ENCODE measurements at places on chromosomes 5 and 9.

DNA sequence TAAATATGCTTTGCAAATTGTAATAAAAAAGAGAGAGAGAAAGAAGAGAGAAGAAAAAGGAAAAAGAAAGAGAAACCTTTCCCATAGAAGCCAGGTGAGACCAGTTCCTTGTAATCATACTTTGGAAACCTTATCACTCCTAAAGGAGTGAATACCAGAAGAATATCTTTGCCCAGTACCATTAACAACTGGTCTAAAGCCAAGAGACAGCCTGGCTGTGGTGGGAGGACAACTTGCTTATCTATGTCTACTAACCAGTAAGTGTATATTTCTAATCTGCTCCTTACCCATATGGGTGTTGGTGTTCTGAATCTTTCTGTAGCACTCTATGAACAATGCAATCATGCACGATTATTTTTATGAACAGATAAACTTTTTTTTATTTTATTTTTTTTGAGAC is 10.5 kb upstream of the TXN start:
- no peaks in the 10 kb centered on the region for H3K36me3 ChIP-seq
- no peak overlapping the region for H3K4me3 ChIP-seq
- no peak for DNase-seq
- no peak overlapping the region for H3K27ac ChIP-seq

- H3K4me3 ChIP-seq: no peak overlapping the region
- DNase-seq: no peak
- H3K36me3 ChIP-seq: peaks cover 29% of the 10 kb centered on the region
- no peaks in the 10 kb centered on the region for H3K27me3 ChIP-seq
- peaks cover 47% of the 10 kb centered on the region for H3K4me1 ChIP-seq
Measured at GRCh38 chr9:79600466-79600865, 28.7 kb downstream of the TLE4 start.

DNA sequence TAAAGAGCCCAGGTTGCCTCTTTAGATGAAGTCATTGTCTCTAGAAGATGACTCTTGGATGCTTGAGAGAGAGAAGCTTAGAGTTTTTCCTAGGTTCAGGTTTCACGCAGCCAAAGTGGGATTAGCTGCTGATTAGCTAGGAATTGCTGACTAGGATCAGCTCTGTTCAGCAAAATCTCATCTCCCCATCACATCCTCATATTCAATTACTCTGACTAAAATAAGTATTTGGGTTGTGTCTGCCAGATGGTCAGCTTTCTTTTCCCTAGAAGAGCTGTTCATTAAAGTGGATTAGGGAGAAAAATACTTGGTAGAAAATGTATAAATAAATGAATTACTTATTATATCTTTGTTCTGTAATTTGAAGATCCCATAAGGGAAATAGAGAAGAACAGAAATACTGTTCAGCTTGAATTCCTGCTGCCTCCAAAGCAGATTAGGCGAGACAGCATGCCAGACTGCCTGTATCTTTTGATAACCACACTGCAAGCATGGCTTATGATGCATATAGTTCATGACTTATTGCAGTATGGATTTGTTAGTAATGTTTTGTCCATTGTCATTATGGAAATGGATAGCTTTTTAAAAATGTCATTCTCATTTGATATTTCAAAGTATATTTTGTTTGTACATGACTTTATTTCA is 184.8 kb upstream of the CD180 start:
- no peak overlapping the region for H3K4me3 ChIP-seq
- no peak overlapping the region for H3K27ac ChIP-seq
- no peak for DNase-seq
- H3K4me1 ChIP-seq: no peaks in the 10 kb centered on the region
- no peaks in the 10 kb centered on the region for H3K36me3 ChIP-seq

- H3K27me3 ChIP-seq: no peaks in the 10 kb centered on the region
- no peak overlapping the region for H3K4me3 ChIP-seq
- H3K27ac ChIP-seq: no peak overlapping the region
- no peaks in the 10 kb centered on the region for H3K4me1 ChIP-seq
- peaks cover 53% of the 10 kb centered on the region for H3K36me3 ChIP-seq
Measured at GRCh38 chr5:150723845-150724244, 23.0 kb upstream of the RBM22 start.

- peaks cover 15% of the 10 kb centered on the region for H3K4me1 ChIP-seq
- peaks cover 4% of the 10 kb centered on the region for H3K27me3 ChIP-seq
- H3K27ac ChIP-seq: no peak overlapping the region
- DNase-seq: peak; percentile 57
Measured at GRCh38 chr9:136975644-136976043, 1.7 kb upstream of the PTGDS start.

GRCh38 chr5:53170746-53171349 is 61.3 kb upstream of the MOCS2 start:
- no peaks in the 10 kb centered on the region for H3K4me1 ChIP-seq
- peaks cover 8% of the 10 kb centered on the region for H3K27me3 ChIP-seq
- no peak for DNase-seq
- H3K36me3 ChIP-seq: no peaks in the 10 kb centered on the region

GRCh38 chr9:126609191-126609590 is 4.5 kb upstream of the LMX1B start:
- no peak overlapping the region for H3K4me3 ChIP-seq
- H3K27ac ChIP-seq: no peak overlapping the region
- H3K27me3 ChIP-seq: peaks cover 59% of the 10 kb centered on the region
- no peaks in the 10 kb centered on the region for H3K36me3 ChIP-seq
- peaks cover 15% of the 10 kb centered on the region for H3K4me1 ChIP-seq
- no peak for DNase-seq

- H3K36me3 ChIP-seq: no peaks in the 10 kb centered on the region
- H3K27ac ChIP-seq: no peak overlapping the region
- H3K4me1 ChIP-seq: no peaks in the 10 kb centered on the region
- peaks cover 71% of the 10 kb centered on the region for H3K27me3 ChIP-seq
Measured at GRCh38 chr5:181120306-181120705, 10.7 kb downstream of the OR2V1 start.

GRCh38 chr5:81021486-81021885 is 61.3 kb downstream of the RASGRF2 start:
- no peak overlapping the region for H3K4me3 ChIP-seq
- DNase-seq: no peak
- no peaks in the 10 kb centered on the region for H3K36me3 ChIP-seq
- peaks cover 87% of the 10 kb centered on the region for H3K4me1 ChIP-seq

- peaks cover 28% of the 10 kb centered on the region for H3K36me3 ChIP-seq
- no peak for DNase-seq
- H3K4me1 ChIP-seq: peaks cover 11% of the 10 kb centered on the region
- no peak overlapping the region for H3K4me3 ChIP-seq
Measured at GRCh38 chr5:6362846-6363245, 15.5 kb downstream of the MED10 start.

- H3K27me3 ChIP-seq: no peaks in the 10 kb centered on the region
- H3K4me3 ChIP-seq: no peak overlapping the region
- peaks cover 9% of the 10 kb centered on the region for H3K36me3 ChIP-seq
- H3K4me1 ChIP-seq: peaks cover 44% of the 10 kb centered on the region
- no peak for DNase-seq
Measured at GRCh38 chr9:79617395-79617794, 45.6 kb downstream of the TLE4 start.

DNA sequence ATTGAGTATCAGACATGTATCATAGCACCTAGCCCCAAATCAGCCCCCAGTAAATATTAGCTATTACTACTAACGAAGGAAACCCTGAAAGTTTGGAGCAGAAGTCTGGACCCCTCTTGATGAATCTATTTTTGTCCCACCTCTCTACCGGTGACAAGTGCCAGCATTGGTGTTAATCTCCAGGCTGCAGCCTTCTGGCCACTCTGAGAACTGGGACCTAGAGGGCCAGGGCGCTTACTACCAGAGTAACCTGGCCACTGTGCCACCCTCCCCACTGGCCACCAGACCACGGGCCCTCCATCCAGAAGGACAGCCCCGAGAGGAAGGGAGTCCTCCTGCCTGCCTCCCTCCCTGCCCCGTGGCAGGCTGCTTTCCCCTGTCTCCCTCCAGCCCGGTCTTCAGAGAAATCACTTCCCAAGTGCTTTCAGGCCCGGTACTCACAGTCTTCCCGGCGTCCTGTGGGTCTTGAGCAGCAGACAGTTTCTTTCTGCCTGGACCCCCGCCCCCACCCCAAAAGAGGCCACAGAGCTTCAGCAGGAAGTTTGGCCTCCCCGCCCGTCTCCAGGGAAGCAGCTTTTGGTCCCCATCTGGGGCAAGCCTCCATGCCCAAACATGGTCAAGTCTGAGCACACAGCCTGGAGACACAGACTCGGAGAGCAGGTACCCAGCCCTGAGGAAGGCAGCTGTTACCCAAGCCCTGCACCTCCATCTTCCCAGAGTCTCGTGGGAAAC is at the start of gene KCNMB1:
Gene KCNMB1 (minus strand): TSS at position 550 of the 732 bp plus-strand sequence. CDS start 3,920 bp downstream, outside the sequence.
- no peak for DNase-seq
- no peaks in the 10 kb centered on the region for H3K36me3 ChIP-seq
- no peak within 1 kb of the TSS for H3K27ac ChIP-seq
- no peaks in the 10 kb centered on the region for H3K27me3 ChIP-seq

- H3K4me3 ChIP-seq: no peak overlapping the region
- H3K36me3 ChIP-seq: peaks cover 7% of the 10 kb centered on the region
- no peak overlapping the region for H3K27ac ChIP-seq
- DNase-seq: no peak
- H3K4me1 ChIP-seq: no peaks in the 10 kb centered on the region
- no peaks in the 10 kb centered on the region for H3K27me3 ChIP-seq
Measured at GRCh38 chr9:113386571-113387393, 10.0 kb upstream of the HDHD3 start.

DNA sequence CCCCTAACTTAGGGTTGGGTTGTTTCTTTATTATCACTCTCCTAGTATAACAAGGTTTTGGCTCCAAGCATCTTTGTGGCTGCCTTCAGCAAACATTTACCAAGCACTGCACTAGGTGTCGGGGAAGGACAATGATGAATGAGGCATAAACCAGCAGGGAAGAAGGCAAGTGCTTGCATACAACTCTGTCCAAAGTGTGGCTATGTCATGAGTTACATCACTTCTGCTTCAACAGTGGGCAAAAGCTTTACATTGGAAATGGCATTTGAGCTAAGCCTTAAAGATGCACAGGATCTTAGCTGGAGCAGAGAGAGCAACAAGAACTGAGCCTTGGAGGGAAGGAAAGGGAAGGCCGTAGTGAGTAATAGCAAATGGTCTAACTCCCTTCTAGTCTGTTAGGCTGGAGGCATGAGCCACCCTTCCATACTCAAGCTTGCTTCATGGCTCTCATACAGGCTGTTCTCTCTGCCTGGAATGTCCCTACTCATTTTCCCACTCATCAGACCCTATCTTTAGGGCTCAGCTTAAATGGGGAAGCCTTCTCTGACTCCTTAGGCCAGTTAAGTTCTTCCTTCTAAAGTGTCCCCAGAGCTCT is 121.8 kb downstream of the SEMA6A start:
- H3K27ac ChIP-seq: no peak overlapping the region
- peaks cover 8% of the 10 kb centered on the region for H3K4me1 ChIP-seq
- peaks cover 10% of the 10 kb centered on the region for H3K36me3 ChIP-seq
- H3K4me3 ChIP-seq: no peak overlapping the region
- H3K27me3 ChIP-seq: no peaks in the 10 kb centered on the region

DNA sequence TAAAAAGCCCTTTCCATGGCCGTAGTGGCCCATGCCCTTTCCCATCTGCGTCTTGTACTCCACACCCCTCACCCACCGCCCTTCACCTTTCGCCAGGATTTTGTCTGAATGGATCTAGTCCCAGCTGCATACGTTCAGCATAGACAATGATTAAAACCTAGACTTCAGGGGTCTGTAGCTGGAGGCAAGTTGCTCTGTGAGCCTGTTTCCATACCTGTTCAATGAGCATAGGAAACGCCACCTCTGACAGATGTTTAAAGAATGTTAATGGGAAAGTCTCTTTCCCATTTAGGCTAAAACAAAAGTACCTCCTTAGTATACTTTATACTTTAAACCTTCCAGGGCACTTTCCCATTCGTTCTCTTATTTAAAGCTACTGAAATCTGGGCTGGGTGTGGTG is 105.7 kb downstream of the SPRY4 start:
- no peak for DNase-seq
- H3K4me1 ChIP-seq: peaks cover 25% of the 10 kb centered on the region
- H3K27ac ChIP-seq: no peak overlapping the region
- no peak overlapping the region for H3K4me3 ChIP-seq

DNA sequence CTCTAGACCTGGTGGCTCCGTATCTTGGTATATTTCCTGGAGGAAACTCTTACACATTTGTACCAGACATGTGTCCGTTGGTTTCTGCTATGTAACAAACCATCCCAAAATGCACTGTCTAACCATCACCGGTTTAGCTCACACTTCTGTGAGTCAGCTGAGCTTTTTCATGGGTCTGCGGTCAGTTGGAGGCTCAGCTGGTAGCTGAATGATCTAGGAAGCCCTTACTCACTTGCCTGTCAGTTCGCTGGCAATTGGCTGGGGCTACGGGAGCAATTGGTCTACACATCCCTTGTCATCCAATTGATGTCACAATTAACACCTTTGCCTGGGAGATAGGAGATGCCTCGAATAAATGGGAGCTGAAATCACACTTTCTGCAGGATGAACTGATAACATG is 11.6 kb upstream of the WHRN start:
- H3K36me3 ChIP-seq: no peaks in the 10 kb centered on the region
- no peak for DNase-seq
- H3K4me3 ChIP-seq: no peak overlapping the region

DNA sequence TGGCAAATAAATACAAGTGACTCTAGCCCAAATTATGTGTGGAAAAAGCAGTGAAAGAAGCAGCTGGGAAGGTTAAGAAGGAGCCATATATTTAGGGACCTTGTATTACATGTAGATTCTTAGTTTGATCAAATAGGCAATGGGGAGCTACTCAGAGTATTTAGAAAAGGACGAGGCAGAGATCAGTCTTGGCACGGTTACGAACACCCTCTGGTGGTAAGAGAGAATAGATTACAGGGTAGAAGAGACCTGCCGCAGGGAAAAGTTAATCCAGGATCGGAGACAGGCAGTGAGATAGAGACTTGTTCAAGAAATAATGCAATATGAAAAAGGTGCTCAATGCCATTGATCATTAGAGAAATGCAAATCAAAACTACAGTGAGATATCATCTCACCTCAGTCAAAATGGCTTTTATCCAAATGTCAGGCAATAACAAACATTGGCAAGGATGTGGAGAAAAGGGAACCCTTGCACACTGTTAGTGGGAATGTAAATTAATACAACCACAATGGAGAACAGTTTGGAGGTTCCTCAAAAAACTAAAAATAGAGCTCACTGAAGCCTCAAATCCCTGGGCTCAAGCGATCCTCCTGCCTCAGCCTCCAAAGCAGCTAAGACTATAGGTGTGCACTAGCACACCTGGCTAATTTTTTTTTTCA is 12.0 kb downstream of the INIP start:
- H3K27me3 ChIP-seq: no peaks in the 10 kb centered on the region
- peaks cover 25% of the 10 kb centered on the region for H3K4me1 ChIP-seq
- no peak overlapping the region for H3K27ac ChIP-seq
- DNase-seq: no peak
- H3K36me3 ChIP-seq: peaks cover 40% of the 10 kb centered on the region

GRCh38 chr9:110954822-110955291 is 83.4 kb downstream of the LPAR1 start:
- H3K27me3 ChIP-seq: peaks cover 2% of the 10 kb centered on the region
- no peaks in the 10 kb centered on the region for H3K36me3 ChIP-seq
- no peak overlapping the region for H3K4me3 ChIP-seq
- no peak overlapping the region for H3K27ac ChIP-seq
